ENCODE measurements at places on chromosomes 11 and 22.

GRCh38 chr11:45057938-45058646, 88.3 kb upstream of the PRDM11 start:
- no peak for DNase-seq

- no peak for DNase-seq
Measured at GRCh38 chr11:117221775-117222517, 9.9 kb downstream of the PCSK7 start.

DNA sequence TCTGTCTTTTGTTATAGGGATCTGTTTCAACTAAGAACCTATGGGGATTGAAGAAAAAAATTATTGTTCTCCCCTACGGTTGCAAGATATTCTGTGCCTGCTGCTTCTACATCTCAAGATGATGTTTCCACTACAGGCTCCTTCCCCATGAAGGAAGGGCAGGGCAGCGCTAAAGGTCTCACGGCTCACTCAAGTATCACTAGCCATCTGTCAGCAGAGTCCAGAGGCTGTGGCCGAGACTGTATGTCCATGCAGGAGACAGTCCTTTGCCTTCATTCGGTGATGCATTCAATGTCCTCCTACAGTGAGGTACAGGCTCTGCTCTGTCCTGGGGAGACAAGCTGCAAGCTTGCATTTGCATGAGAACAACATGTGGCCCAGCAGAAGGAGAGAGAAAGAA, 518.0 kb downstream of the OPCML start:
- no peak for DNase-seq

DNA sequence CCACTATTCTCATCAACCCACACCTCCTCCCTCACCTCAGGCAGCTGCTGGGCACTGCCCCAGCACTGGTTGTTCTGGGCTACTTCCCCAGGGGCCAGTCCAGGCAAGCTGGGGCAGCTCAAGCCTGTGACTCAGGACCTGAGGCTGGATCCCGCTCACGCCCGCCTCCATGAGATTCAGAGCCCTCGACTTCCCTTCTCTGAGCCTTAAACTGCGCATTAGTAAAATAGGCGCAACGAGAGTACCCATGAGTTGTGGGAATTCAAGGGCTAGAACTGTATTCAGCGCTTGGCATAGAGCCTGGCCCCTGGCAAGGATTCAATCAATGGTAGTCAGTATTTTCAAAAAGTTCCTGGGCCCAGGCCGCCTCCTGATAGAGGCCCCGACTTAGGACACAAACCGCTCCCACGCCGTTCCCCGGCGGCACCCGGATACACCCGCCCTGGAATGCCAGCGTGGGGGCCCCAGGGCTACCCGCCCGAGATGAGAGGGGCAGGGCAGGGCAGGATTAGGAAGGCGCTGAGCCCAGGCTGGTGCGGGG, 723 bp upstream of the CD82 start:
- peak; percentile 22 for DNase-seq

GRCh38 chr22:48539261-48539660, 1288.4 kb downstream of the BRD1 start:
- DNase-seq, result no peak
